Left renal pelvis (tissue), 4 donors: ENCODE measurements at places on chromosomes 1 and 21.

DNA sequence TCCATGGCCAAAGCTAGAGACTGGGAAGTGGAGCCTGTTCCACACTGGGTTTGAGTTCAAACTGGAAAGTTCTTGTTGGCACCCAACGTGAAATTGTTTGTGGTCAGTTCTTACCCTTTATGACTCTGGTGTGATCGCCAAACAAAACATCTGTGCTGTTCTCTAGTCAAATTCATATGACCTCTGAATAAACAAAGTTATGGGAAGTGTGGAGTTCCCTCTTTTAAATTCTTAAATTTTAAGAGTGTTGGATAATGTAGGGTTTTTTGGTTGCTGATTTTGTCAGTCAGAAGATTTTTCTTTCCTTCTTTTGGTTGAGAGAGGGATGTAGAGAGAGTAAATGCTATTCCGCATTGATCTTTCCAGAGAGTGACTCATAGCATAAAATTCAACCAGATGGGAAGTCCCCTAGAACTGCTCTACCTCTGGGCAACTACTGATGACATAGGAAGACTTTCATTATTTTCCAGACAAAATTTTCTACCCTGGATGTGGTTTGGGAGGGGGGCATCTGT, 36.4 kb downstream of the CHML start:
- DNase-seq, result no peak

- DNase-seq, result no peak
These were observed 3.7 kb downstream of the CASQ1 start for GRCh38 chr1:160193832-160194736.

- no peak for DNase-seq
These were observed 15.1 kb upstream of the AIM2 start for GRCh38 chr1:159091607-159092031.

DNA sequence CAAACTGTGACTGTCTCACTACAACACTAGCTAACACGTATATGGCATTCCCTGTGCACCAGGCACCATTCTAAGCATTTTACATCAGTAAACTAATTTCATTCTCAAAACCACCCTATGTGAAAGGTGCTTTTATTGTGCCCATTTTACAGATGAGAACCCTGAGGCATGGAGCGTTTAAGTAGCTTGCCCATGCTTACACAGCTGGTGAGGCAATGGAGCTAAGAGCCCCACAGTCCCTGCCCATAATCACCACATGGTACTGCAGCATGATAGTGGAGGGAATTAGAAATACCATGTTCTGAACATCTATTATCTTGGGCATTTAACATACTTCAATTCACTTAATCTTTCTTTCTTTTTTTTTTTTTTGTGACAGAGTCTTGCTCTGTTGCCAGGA, 31.1 kb upstream of the KLHDC8A start:
- no peak for DNase-seq

DNA sequence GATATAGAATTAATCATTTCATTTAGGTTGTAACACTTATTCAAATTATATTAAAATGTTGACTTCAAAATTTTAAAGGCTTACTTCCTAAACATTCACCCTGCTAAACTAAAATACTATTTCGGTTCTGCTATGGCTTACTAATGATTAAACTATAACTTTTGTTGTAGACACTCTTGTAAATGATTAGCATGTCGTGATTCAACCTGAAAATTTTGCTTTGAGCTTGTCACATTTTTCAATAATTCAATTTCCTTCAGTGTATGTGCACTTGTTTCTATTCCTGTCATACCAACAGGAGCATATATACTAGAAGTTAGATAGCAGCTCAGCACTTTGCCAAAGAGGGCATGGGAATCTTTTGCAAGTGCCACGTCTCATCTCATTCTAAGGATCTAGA, 1018.8 kb downstream of the AMY1C start:
- DNase-seq, result no peak

DNA sequence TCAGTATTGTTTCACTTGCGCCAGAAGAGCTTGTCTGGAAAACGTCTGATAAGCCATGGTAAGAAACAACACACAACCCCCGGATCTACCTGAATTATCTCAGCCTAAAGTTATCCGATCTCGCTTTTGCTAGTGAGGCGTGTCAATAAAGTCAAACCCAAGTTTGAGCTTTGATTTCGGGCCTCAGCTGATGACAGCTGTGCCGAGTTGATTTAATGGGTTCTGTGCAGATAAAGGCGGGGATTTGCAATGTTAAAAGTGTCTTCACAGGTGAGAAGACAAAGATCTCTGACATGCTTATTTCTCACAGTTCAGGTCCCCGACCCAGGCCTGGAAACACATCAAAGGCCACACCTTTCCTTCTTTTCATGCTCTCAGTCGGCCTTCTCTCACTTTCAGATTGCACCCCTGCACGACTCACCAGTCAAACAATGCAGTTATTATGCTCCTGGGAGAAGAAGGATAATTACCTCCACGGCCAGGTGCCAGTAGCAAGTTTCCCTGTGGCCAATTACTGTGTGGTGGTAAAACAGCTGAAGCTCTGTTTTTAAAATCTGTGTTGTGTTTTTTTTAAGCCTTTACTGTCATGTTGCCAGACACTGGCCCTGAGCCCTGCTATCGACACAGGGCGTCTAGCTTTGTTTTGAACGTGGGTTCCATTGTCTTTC, 245.3 kb upstream of the RUNX1 start:
- DNase-seq, result peak; percentile 17
